SK-N-DZ (cell line): ENCODE measurements at places on chromosomes 11 and 22.

GRCh38 chr11:61172888-61173287 lies 11.7 kb upstream of the VPS37C start:
- DNase-seq: no peak

DNA sequence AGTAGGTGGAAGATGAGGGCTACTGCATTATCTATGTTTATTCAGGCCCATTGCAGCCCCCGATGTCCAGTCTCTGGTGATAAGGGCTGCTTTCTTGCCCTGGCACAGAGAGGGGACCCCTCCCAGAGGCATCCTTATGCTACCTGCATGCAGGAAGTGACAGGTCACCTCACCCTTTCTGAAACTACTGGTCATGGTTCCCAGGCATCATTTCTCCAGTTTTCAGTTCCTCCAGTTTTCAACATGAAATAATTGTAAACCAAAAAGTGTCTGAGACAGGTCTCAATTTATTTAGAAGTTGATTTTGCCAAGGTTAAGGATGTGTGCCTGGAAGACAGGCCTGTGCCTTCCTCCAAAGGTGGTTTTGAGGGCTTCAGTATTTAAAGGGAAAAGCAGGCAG lies 57.0 kb downstream of the CTTN start:
- no peak for DNase-seq

DNA sequence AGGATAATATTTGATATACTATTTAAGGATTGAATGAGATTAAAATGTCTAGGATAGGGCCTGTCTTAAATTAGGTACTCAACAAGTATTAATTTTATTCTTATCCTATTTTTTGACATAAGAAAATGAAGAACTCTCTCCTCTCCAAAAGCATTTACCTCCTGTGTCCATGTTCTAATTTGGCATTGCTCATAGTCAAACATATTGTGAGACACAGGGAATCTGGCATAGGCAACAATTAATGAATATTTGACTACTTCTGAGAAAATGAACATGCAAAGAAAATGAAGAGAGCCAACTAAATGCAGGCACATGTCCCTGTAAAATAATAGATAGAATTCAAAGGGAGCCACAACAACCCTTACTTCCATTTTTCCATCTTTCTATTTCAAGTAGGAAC lies 198.5 kb upstream of the C11orf87 start:
- DNase-seq: no peak

GRCh38 chr11:57778318-57779037 lies 16.9 kb downstream of the CTNND1 start:
- peak; percentile 60 for DNase-seq

- no peak for DNase-seq
Measured at GRCh38 chr22:35476341-35476740, 64.3 kb upstream of the RASD2 start.

DNA sequence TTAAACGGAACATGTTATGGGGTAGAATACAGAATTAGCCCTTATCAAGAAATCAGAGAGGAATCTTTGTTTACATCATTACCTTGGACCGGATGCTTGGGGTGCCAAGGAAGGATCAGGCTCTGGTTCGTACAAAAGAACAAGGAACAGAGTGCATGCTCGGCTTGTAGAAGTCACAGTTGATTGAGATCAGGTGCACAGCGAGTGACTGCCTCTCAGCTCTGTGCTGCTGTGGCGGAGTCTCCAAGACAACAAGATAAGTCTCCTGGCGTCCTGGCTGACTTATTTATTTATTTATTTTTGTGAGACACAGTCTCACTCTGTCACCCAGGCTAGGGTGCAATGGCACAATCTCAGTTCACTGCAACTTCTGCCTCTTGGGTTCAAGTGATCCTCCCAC lies 31.8 kb downstream of the GLB1L2 start:
- DNase-seq: no peak

- no peak for DNase-seq
Measured at GRCh38 chr11:64793271-64794160, 9.5 kb downstream of the MAP4K2 start.

- DNase-seq: no peak
Measured at GRCh38 chr11:133898031-133898769, 52.9 kb upstream of the SPATA19 start.

DNA sequence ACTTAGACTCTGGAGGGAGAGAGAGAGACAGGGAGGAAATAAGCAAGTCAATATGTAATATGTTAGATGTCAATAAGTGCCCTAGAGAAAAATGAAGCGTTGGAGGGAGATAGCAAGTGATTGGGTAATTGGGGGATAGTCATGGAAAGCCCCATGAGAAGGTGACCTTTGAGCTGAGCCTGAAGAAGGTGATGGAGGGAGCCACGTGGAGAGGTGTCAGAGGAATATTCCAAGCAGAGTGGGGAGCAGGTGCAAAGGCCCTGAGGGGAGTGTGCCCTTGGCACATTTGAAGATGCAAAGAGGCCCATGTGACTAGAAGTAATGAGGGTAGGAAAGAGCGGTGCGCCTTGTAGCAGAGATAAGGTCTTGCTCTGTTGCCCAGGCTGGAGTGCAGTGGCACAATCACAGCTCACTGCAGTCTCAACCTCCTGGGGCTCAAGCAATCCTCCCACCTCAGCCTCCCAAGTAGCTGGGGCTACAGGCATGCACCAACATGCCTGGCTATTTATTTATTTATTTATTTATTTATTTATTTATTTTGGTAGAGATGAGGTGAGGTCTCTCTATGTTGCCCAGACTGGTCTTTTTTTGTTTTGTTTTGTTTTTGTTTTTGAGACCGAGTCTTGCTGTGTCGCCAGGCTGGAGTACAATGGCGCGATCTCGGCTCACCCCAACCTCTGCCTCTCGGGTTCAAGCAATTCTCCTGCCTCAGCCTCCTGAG lies 2.1 kb downstream of the LHFPL7 start:
- DNase-seq: no peak
